ENCODE measurements at places on chromosomes 4 and X.

DNA sequence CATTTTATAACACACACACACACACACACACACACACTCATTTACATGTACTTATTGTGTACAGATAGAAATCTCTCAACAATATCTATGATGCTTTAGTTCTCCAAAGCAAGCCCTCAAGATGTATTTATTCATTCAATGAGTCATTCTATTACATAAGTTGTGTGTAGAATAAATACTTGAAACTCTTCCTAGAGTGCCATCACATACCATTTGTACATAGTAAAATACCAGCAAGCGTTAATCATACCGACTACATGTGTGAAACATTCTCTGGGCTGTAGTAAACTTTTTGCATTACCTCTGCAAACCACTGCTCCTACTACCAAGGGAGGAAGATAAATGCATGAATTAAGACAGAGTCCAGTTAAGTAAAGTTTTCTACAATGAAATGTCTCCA, 70.9 kb downstream of the EPHA5 start:
- DNase-seq, result no peak

DNA sequence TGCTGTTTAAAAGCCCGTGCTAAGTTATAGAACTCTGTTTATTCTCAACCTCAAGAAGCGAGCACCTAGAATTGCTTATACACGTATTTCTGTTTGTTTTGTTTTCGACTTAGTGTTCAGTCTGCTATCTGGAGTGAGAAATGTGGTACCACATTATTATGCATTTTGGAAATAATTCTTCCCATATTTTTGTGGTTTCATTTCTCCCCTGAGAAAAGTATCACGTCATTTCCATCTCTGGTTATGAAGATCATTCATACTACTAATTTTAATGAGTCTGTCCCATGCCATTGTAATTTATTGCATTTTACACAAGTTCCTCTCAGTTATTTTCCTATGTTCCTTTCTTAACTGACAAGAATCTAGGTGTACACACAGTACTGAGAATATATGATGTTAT, 186.0 kb downstream of the DCHS2 start:
- no peak for DNase-seq

- DNase-seq, result no peak
Observed at GRCh38 chr4:12902735-12903134, 581.4 kb downstream of the RAB28 start.

DNA sequence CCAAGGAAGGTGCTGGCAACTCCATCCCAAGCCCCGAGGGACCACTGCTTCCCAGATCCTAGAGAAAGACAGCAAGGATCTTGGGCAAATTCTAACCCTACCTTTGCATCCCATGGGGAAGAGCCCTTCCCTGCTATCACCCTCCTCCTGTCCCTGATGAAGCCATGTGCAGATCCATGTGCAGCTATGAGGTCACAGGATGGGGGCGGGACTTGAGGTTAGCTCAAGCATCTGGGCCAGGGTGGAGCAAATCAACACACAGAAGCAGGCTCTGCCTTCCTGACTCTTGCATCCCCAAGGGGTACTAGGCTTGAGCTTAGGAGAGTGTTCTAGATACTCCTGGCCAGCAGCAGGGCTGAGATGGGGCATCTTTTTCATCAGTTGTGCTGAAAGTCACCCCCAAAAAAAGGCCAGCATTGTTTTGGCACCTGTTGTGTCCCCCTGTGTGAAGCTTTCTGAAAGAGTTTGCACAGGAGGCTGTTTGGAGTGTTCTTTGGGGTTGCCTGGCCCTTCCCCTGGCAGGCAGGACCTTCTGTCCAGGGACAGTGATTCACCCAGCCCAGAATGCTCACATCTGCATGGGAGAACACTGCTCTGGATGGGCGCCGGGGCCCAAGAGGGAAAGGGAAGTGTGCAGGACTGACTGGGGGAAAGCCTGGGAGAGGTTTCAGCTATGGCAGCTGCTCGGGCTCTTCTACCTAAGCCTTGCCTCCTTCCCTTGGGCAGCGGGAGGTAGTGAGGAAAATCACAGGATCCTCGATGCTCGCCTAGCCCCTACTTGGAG, 50.8 kb downstream of the PRPS1 start:
- no peak for DNase-seq

DNA sequence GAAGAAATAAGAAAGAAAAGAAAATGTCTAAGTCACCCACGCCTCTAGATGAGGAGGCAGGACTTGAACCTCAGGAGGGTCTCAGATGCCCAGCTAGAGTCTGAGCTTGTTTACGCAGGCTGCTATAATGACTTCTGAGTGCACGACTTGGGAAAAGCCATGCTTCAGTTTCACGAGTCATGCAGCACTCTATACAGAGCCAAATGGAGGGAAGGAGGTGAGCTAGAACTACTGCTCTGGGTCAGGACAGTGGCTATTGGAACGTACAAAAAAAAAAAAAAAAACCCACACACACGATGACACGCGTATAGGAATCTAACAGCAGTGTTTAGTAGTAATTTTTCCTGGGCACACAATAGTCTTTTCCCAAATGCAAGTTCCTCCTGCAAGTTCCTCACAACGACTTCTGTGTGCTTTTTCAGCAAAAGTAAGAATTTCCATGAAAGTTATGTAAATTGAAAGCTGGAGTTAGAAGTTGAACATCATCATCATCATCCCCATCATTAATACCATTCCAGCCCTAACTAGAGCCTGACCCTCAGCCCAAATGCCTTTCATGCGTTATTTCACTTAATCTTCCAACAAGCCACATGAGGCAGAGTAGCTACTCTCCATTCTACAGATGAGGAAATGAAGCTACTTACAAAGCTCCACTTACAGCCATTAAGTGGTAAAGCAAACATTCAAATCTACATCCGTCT, 36.6 kb downstream of the IRF2 start:
- no peak for DNase-seq

DNA sequence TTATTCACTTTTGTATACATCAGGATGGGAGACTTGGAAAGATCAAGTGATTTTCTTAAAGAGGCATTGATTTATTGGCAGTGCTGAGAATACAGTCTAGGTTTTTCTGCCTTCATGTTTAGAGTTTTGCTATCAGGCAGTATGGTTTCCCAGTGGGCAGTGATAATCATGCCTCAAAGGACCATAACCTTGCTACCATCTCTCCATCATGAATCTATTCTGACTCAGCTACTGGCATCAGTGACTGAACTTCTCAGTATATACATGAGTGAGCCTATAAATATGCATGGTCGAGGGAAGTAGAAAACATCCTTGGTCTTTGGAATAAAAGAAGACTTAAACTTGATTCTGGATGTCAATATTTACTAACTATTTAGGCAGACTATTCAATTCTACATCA, 562.0 kb upstream of the AADAT start:
- DNase-seq, result no peak

GRCh38 chr4:38920677-38921076, 53.1 kb downstream of the FAM114A1 start:
- DNase-seq, result no peak

GRCh38 chr4:81562093-81562492, 90.4 kb upstream of the RASGEF1B start:
- DNase-seq, result no peak

Measured in left forelimb (tissue), 1 donor.